Gastrocnemius medialis (tissue), 4 donors: ENCODE measurements at places on chromosomes 16 and 17. TPM values are rescaled to one million over a fixed set of nuclear protein-coding genes. Genes with fewer than 3 reads are reported as not detected.

DNA sequence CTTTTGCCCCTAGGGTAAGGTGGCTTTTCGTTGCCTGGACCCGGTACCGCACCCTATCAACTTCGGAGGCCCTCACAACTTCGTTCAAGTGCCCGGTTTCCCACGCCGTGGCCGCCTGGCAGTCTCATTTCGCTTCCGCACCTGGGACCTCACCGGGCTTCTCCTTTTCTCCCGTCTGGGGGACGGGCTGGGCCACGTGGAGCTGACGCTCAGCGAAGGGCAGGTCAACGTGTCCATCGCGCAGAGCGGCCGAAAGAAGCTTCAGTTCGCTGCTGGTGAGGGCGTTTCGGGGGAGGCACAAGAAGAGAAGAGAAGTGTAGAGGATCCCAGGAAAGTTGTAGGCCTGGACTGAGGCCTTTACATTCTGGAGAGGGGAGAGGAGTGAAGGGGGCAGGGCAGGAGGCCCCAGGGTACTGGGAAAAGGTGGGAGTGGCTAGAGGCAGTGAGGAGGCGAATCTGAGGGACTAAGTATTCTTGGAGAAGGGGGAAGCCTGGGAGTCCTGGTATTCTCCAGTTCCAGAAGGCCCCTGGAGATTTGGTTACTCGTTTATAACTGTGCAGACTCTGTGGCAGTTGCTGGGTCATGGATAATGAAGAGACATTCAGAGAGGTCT, 5.5 kb downstream of the CNTNAP1 start:
- no peak overlapping the region for H3K4me3 ChIP-seq
- H3K36me3 ChIP-seq, result no peaks in the 10 kb centered on the region
- H3K4me1 ChIP-seq, result peaks cover 11% of the 10 kb centered on the region
- H3K27ac ChIP-seq, result no peak overlapping the region
- no peaks in the 10 kb centered on the region for H3K27me3 ChIP-seq
- DNase-seq, result no peak

GRCh38 chr17:32793841-32794240, 83.1 kb downstream of the MYO1D start:
- H3K4me1 ChIP-seq, result no peaks in the 10 kb centered on the region
- no peaks in the 10 kb centered on the region for H3K27me3 ChIP-seq
- DNase-seq, result no peak
- H3K4me3 ChIP-seq, result no peak overlapping the region

DNA sequence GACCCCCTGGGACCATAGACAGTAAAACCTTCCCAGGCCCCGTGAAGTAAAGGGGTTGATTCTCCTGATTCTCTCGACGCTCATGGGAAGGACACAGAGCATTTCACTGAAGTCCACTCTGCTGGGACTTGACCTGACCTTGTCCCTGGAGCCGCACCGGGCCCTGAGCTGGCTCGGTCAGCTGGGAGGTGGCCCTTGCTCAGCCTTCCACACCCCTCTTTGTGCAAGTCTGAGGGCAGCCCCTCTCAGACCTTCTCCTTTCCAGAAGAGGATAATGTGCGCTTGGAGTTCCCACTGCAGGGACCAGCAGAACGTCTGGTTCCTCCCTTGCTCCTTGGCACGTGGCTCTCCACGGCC, 115.5 kb downstream of the RAP1GAP2 start:
- no peak overlapping the region for H3K27ac ChIP-seq
- no peak overlapping the region for H3K4me3 ChIP-seq
- DNase-seq, result no peak
- no peaks in the 10 kb centered on the region for H3K27me3 ChIP-seq
- no peaks in the 10 kb centered on the region for H3K36me3 ChIP-seq

DNA sequence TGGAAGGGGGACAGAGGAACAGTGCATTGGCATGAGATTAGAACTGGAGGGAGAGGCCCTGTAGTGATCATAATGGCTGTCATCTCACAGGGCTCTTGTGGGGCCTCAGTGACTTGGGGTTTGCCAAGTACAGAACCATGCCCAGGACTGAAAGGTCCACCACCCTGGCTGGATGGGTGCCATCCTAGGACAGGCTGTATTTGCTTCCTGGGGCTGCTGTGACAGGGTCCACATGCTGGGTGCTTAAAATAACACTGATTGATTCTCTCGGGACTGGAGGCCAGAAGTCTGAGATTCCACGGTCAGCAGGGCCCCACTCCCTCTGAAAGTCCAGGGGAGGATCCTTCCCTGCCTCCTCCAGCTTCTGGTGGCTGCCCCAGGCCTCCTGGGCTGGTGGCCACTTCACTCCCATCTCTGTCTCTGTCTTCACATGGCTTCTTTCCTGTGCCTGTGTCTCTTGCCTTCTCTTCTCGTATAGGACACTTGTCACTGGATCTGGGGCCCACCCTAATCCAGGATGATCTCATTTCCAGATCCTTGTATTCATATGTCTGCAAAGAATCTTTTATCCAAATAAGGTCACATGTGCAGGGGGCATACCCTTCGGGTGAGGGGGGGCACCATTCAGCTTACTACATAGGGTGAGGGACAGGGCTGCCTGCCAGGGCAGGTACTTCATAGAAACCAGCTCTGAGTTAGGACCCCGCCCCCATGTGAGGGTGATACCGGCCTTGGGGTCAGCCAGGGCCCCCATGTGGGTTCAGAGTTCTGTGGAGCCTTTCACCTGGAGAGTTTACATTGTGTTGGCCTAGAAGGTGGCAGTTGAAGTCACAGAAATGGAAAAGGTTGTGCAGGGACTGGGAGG, 52.6 kb downstream of the USP22 start:
- no peak for DNase-seq
- no peak overlapping the region for H3K27ac ChIP-seq
- H3K36me3 ChIP-seq, result no peaks in the 10 kb centered on the region
- H3K4me1 ChIP-seq, result peaks cover 5% of the 10 kb centered on the region
- no peak overlapping the region for H3K4me3 ChIP-seq

- H3K36me3 ChIP-seq, result no peaks in the 10 kb centered on the region
- H3K27ac ChIP-seq, result no peak overlapping the region
- no peaks in the 10 kb centered on the region for H3K27me3 ChIP-seq
- H3K4me1 ChIP-seq, result peaks cover 31% of the 10 kb centered on the region
- H3K4me3 ChIP-seq, result no peak overlapping the region
These were observed 11.0 kb upstream of the NXPH3 start for GRCh38 chr17:49564638-49565037.

DNA sequence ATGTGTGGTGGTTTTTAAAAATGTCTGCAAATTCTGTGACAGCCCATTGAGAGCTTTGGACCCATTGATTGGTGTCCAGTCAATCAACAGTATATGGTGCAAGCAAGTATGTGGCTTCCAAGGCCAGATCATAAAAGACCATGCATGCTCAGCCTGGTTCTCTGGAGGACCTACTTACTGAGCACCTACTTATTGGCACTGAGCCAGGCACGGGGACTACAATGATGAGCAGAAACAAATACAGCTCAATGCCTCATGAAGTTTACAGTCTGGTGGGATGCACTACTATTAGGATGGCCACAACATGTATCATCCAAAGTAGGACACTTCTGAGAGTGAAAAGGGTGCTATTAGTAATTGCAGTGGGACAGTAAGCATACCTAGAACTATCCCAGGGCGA, 7.2 kb upstream of the EMP2 start:
- DNase-seq, result no peak
- H3K4me3 ChIP-seq, result no peak overlapping the region
- H3K36me3 ChIP-seq, result no peaks in the 10 kb centered on the region
- H3K27ac ChIP-seq, result no peak overlapping the region

GRCh38 chr17:73247726-73248125, 14.0 kb downstream of the CPSF4L start:
- no peaks in the 10 kb centered on the region for H3K36me3 ChIP-seq
- no peaks in the 10 kb centered on the region for H3K27me3 ChIP-seq
- DNase-seq, result no peak
- H3K4me1 ChIP-seq, result no peaks in the 10 kb centered on the region

DNA sequence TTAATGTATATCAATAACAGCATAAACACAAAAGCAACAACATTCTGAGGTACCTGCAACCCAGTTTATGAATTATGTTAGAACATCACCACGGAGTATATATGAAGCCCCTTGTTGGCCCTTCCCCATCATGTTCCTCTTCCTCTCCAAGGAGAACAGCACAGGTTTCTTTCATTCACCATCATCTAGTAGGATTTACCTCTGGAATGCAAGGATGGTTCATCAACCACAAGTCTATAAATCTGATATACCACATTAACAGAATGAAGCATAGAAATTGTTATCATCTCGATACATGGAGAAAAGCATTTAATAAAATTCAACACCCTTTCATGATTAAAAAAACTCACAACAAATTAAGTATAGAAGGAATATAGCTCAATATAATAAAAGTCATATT, 6.2 kb upstream of the PRSS54 start:
- H3K27ac ChIP-seq, result no peak overlapping the region
- no peak overlapping the region for H3K4me3 ChIP-seq
- no peaks in the 10 kb centered on the region for H3K4me1 ChIP-seq
- H3K36me3 ChIP-seq, result no peaks in the 10 kb centered on the region
- DNase-seq, result no peak

DNA sequence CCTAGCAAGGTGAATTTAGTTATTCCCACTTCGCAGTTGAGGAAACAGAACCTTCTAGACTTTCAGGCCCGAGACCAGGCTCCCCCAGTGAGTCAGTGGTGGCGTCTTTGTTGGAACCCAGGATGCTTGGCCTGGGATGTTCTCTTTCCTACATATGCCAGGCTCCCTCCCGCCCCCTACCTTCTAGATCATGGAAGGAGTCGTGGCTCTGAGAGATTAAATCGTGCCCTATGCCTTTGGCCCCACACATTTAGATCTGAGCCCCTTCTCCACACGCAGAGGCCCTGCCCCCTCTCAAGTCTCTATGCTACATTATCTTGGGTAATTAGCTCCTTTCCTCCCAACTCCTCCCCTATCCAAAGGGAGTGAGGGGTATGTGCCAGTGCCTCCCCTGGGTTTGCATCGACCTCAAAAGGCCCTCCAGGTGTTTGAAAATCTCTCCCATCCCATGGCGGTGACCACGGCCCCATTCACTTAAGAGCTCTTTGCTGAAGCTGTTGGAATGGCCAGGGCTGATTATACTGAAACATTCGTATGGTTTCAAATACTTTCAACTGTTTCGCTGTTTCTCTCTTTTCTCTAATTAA, 3.0 kb downstream of the NGFR start:
- no peak for DNase-seq
- H3K27me3 ChIP-seq, result peaks cover 34% of the 10 kb centered on the region
- no peak overlapping the region for H3K27ac ChIP-seq
- H3K36me3 ChIP-seq, result no peaks in the 10 kb centered on the region
- H3K4me3 ChIP-seq, result peak overlapping the region; percentile 59
- peaks cover 19% of the 10 kb centered on the region for H3K4me1 ChIP-seq

DNA sequence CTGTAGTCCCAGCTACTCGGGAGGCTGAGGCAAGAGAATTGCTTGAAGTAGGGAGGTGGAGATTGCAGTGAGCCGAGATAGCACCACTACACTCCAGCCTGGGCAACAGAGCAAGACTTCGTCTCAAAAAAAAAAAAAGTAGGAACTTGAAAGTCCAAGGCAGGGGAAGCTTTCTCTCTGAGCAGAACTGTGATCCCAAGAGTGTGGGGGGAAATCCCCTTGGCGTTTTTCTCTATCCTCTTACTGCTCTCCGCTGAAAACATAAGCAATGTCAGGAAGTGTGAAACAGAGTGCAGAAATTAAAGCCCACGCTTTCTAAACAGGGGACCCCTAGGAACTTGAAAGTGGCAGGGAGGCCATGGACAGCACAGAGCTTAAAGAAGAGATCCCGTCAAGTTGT, 9.8 kb upstream of the CMTM3 start:
- no peaks in the 10 kb centered on the region for H3K4me1 ChIP-seq
- H3K27me3 ChIP-seq, result no peaks in the 10 kb centered on the region
- no peak for DNase-seq
- H3K27ac ChIP-seq, result no peak overlapping the region

- DNase-seq, result no peak
- H3K27ac ChIP-seq, result no peak overlapping the region
- H3K36me3 ChIP-seq, result no peaks in the 10 kb centered on the region
- H3K27me3 ChIP-seq, result no peaks in the 10 kb centered on the region
These were observed 680 bp upstream of the CCL15 start for GRCh38 chr17:36001862-36002603.

- H3K4me1 ChIP-seq, result peaks cover 23% of the 10 kb centered on the region
- H3K4me3 ChIP-seq, result no peak overlapping the region
- no peaks in the 10 kb centered on the region for H3K27me3 ChIP-seq
- DNase-seq, result no peak
- peaks cover 7% of the 10 kb centered on the region for H3K36me3 ChIP-seq
These were observed 14.2 kb downstream of the SAP30BP start for GRCh38 chr17:75681289-75681688.

- no peaks in the 10 kb centered on the region for H3K27me3 ChIP-seq
- peak overlapping the region; percentile 49 for H3K4me3 ChIP-seq
- DNase-seq, result no peak
- H3K4me1 ChIP-seq, result peaks cover 19% of the 10 kb centered on the region
- no peaks in the 10 kb centered on the region for H3K36me3 ChIP-seq
These were observed 776 bp downstream of the LRRC75A start for GRCh38 chr17:16491131-16491702.

- H3K27ac ChIP-seq, result peak overlapping the region; percentile 87
- peak overlapping the region; percentile 67 for H3K4me3 ChIP-seq
- H3K4me1 ChIP-seq, result peaks cover 30% of the 10 kb centered on the region
These were observed 445 bp upstream of the DBNDD1 start for GRCh38 chr16:90019543-90020259.

GRCh38 chr17:20300436-20300934, 166.9 kb downstream of the LGALS9B start:
- no peak for DNase-seq
- H3K4me3 ChIP-seq, result no peak overlapping the region
- no peaks in the 10 kb centered on the region for H3K36me3 ChIP-seq

DNA sequence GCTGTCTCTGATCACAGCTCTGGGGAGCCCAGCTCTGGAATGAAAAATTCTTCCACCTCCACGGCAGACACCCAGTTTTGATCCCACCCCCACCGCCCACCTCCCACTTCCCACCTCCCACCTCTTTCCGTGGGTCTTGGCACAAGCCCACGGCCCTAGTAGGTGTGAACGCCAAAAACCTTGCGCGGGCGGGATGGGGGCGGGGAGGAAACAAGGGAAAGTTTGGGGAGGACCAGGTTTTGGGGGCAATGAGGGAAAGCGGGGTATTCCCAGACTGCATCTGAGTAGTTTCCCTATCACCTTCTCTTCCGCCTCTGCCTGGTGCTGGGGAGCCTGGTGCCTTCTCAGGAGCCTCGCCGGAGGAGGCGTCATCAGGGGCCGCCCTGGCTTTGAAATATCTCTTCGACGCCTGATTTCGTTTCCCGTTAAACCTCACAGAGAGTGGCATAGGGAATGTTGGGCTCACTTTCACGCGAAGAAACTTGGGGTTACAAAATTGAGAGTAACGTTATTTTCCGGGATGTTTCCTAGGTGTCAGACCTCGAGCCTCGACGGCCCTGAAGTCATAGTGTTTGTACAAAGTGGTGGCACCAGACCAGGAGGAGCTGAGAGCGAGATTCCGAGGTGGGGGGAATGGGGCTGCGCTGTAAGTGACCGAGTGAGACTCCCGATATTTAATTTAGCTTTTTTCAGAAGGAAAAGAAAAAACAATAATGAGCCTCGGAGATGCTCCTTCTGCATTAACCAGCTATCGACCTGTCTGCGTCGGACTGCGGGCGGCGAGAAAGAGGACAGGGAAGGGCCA, 1.6 kb upstream of the IRX3 start:
- H3K4me1 ChIP-seq, result no peaks in the 10 kb centered on the region
- no peaks in the 10 kb centered on the region for H3K36me3 ChIP-seq
- no peak overlapping the region for H3K4me3 ChIP-seq
- no peak overlapping the region for H3K27ac ChIP-seq
- no peak for DNase-seq

SMPD3 gene
- total RNA-seq, result 2.3 TPM

PYDC1 gene
- not detected for total RNA-seq

VMO1 gene
- total RNA-seq, result not detected

BEAN1 gene
- total RNA-seq, result not detected

CCDC40 gene
- 0.72 TPM for total RNA-seq

CHST5 gene
- total RNA-seq, result not detected

TRIM72 gene
- 100 TPM for total RNA-seq

CCL4L2 gene
- total RNA-seq, result not detected

KRT14 gene
- total RNA-seq, result not detected
